HCT116 (cell line): ENCODE measurements at places on chromosomes 12 and 14.
A peak's percentile ranks its signal among the peaks of the same experiment; 100 is the strongest.

GRCh38 chr12:108583991-108584390 is 13.9 kb downstream of the TMEM119 start:
- no peak for DNase-seq

- no peak for DNase-seq
Measured at GRCh38 chr12:7498809-7499208, 4.8 kb downstream of the CD163 start.

DNA sequence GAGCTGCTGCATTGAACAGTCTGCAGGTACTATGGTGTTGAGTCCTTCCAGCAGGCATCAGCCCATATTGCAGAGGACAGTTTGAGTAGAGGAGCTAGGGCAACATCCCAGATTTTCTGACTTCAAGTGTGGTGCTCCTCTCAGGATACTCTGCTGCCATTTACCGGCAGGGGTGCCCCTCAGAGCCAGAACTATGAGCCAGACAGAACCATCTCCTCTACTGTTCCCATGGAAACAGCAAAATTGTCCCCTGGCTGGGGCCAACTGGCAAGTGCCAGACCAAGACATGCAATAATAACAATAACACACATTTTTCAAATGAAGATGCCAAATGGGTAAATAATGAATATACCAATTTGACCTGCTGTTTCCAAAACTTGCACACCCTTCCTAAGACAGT is 102.9 kb downstream of the ADCK1 start:
- no peak for DNase-seq

DNA sequence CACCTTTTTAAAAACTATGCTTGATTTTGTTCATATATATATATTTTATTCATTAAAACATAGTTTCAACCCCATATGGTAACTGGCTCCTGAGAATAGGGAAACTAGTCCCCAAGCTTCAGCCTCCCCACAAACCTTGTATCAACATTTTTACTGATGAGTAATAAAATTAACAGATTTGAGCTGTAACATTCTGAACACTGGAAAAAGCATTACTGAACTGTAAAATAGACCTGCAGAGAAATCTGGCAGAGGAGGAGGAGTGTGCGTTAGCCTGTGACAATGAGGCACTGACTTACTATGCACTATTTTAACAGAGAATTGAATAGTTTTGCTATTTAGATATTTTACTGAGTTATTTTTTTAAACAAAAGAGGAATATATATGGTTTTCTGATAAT is 43.1 kb downstream of the FRS2 start:
- DNase-seq: no peak

DNA sequence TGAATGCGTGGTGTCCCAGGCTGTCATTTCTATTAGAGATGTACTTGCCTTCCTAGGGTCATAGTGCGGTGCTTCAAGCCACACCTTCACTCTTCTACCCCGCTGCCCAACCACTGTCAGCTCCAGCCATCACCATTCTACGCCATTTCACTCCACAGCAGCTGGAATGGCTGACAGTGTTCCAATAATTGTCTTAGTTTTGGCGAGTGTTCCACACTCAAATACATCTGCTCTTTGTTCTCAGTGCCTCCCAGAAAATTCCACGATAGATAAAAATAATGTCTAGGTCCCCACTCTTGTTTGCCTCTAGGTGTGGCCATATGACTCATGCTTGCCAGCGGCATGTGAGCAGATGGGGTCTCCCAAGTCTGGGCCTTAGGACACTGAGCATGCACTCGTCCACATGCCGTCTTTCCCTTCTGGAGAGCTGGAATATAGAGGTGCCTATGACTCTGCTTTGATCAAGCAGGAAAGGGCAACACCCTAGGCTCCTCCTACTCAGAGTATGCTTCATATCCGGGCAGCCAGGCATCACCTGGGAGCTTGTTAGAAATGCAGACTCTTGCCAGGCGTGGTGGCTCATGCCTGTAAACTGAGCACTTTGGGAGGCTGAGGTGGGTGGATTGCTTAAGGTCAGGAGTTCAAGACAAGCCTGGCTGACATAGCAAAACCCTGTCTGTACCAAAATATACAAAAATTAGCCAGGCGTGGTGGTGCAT is 163.0 kb downstream of the BRMS1L start:
- no peak for DNase-seq

- no peak for DNase-seq
Measured at GRCh38 chr12:51428256-51428655, 3.6 kb downstream of the SLC4A8 start.

DNA sequence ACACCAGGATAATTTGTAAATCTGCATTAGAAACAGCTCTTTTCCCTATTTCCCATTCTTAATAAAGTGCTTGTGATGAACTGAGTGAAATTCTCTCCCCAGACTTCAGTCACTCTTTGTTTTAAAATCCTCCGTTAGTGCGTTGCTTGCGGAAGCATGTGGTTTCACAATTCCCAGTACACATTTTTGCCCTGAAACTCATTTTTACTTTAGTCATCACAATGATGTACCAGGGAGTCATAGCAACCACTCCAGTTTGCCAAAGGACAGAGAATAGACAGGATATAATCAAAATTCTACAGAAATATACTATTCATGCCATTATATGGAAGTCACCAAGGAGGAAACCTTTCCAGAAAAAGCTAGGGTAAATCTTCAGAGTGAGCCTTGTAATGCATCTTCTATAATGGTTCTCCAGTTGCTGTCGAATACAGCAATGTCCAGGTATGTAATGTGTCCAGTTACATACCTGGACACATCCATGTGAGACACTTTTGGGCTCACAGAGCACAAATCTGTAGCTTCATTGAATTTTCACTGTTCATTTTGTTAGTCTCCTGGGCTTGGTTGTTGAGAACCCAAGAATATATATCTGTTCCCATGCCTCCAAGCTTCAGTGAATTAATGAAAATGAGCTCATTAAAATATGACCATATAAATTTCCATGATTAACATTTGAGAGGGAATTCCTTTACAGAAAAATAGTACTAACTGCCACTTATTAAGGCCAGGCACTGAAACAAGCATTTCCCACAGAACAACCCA is 57.8 kb downstream of the GPR135 start:
- no peak for DNase-seq

DNA sequence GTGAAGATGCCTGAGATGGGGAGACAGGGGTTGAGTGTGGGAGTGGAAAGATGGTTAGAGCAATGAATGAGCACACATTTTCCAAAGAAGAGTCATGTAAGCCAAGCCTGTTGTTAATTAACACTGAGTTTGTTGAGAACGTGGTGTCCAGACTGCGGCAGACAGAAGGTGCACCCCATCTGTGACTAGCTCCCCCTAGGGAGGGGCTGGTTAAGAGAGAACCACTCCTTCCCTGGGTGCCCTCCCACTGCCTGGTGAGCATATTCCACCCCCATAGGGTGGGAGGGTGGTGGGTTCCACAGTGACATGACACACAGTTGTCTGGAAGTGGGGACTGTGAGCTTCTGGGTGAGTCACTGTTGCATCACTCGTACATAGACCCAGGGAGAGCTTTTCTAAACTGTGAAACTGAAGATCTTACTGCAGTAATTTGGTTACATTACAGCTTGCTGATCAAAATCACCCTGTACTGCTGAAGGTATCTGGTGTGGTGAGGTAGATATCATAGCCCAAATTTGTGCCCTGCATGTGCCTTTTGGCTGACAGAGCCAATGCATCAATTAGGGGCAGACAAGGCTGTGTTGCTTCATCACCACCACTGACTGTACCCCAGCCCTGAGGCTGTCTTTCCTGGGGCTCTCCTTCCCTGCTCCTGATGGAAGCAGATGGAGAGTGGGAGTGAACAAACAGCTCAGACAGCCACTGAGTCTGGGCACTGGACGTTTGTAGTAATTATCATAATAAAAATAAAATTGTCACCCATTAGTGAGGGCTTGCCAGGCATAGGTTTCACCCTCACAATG is 150.9 kb downstream of the EMP1 start:
- DNase-seq: peak; percentile 27

- no peak for DNase-seq
Measured at GRCh38 chr12:95882873-95883272, 24.1 kb downstream of the SNRPF start.

- no peak for DNase-seq
Measured at GRCh38 chr14:71243697-71244096, 336.4 kb downstream of the PCNX1 start.

DNA sequence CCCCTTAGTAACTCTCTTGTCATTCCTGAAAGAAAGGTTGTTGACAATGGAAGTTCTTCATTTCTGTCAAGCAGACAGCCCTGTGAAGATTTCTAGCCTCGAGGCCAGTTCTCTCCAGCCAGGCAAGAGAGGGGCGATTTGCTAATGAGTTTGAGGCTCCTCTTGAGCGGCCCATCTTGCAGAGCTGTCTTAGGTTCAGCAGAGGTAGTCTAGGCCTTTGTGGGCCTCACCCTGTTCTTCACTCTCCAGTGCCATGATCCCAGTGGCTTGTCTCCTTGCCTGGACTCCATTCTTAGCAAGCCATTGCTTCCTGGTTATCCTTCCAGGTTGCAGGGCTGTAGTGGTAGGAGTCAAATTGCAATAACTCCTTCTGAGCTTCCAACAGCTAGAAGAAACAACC is 9.7 kb downstream of the TPH2 start:
- DNase-seq: no peak

DNA sequence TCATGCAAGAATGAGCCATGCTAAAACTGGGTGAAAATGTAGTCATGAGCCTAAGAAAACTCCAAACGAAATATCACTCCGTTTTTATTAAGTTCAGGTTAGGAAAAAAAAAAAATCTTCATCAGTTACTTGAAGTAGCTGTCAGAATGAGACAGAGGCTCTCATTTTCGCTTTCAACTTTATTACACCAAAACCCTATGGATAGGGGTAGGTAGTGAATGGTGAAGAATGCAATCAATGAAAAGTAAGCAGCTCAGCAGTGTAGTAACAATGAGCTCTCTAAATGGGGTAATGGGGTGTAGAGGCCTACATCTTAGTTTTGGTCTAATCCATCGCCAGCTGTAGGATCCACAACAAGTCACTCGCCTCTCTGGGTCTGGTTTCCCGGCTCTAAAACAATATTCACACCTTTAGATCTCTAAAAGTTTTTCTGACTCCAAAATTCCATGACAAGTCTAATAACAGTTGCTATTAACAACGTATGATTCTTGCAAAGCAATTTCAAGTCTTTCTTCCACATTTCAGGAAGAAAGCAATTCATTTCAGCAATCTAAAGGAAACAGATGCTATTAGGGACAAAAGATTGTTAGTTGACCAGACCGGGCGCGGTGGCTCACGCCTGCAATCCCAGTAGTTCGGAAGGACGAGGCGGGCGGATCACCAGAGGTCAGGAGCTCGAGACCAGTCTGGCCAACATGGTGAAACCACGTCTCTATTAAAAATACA is 1.7 kb downstream of the BTBD7 start:
- DNase-seq: no peak

DNA sequence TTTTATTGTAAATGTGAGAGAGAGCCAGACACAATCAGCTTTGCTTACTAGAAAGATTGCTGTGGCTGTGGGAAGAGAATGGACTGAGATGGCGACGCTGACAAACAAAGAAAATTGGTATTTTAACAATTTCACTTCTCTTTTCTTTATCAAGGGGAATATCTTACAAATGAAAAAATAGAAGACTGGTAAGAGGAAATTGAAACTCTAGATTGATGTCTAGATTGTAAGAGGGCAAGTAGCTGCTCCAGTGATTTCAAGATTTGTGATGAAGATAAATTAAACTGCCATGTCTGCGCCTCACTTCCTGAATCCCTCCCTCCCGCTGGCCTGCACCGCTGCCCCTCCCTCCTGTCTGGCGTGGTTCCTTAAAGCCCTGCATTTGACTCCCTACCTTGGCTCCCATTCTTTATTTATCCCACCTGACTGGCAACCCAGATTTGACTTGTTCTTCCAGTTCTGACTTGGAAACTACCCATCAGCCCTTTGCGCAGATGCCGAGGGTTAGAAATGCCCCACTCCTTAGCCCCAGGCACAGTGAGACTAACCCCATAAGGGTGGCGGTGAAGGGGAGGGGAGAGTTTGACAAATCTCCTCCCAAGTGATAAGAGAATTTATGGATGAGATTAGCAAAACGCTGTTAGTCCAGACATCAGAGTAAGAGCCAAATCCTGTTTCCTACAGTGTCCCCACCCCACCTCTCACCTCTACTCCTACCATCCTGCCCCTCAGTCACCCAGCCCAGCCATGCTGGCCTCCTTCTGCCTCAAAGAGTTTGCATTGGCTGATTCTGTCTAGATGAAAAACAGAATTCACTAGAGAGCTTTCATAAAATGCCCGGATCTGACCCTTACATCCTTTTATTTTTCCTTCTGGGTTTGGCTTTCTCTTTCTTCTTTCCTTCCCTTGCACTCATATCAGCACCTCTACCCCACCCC is 125.3 kb upstream of the ATF7IP start:
- no peak for DNase-seq

GRCh38 chr12:88243982-88244381 is 101.9 kb downstream of the TMTC3 start:
- DNase-seq: no peak

DNA sequence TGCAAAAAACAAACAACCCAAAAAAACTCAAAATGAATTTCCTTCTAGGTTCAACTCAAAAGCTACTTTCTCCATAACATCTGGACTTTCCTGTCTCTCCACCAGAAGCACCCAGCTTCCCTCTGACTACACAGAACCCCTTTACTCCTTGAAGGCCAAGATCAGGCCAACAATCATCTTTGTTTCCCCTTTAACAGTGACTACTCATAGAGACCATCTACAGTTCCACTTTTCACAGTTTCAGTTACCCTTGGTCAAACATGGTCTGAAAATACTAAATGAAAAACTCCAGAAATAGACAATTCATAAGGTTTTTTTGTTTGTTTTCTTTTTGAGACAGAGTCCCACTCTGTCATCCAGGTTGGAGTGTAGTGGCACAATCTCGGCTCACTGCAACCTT is 11.8 kb downstream of the GCH1 start:
- DNase-seq: no peak

DNA sequence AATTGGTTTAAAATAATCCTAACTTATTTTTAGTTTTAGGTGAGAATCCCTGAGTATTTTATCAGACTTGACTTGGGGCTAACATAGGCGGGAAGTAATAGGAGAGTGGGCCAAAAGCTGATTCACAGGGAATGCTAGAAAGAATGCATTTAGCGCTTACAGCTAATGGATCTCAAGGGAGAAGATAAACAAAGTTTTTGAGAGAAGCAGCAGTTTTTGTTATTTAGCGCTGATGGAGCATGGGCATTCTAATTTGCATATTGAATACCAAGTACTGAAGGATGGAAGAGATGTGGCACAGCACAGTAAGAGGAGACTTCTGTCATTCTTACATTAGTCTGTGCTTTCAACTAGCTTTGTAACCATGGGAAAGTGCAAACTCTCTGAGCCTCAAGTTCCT is 436.0 kb upstream of the FBXO33 start:
- DNase-seq: no peak

GRCh38 chr12:109689426-109689825 is 24.2 kb upstream of the FAM222A start:
- no peak for DNase-seq

- no peak for DNase-seq
Measured at GRCh38 chr14:33475623-33476022, 475.3 kb downstream of the EGLN3 start.

GRCh38 chr12:5085896-5086295 is 42.2 kb downstream of the KCNA5 start:
- DNase-seq: no peak
